GM12891 (cell line): ENCODE measurements at places on chromosomes 12 and 14.
A peak's percentile ranks its signal among the peaks of the same experiment; 100 is the strongest.

GRCh38 chr12:5434647-5435560 lies 3.0 kb downstream of the NTF3 start:
- no peak for DNase-seq

DNA sequence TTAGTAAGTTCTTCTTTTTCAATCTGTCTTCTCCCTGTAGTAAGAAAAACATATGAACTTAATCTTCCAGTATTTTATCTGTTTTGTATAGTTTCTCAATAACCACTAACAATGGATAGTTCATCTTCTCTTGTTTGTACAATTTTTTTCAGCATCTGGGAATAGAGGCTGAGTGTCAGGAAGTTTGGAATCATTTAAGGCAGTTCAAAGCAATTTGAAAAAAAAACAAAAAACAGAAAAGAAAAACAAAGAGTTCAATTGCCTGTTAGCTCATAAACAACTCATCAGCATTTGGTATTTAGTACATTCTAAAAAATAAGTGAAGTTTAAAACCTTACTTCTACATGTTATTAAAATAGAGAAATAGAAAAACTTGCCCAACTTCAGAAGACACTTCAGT lies 116.8 kb downstream of the PLCZ1 start:
- DNase-seq, result no peak

DNA sequence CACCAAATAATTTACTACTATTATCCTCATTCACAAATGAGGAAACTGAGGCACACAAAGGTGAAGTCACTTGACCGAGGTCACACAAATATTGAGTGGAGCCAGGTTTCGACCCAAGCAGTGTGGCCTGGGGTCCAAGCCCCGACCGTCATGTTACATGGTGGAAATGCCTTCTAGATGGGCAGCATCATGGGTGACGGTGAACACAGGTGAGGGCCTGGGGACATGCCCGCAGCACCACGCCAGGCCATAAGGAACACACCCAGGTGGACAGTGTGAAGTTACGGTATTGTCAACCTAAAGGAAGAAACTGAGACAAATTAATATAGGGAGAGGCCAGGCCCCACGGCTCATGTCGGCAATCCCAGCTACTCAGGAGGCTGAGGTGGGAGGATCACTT lies 35.3 kb upstream of the DYNC1H1 start:
- DNase-seq, result no peak

- no peak for DNase-seq
These were observed 84.0 kb downstream of the ACTN1 start for GRCh38 chr14:68894802-68895703.

GRCh38 chr12:68835333-68835908 lies 27.4 kb downstream of the MDM2 start:
- no peak for DNase-seq

GRCh38 chr12:58588770-58589169 lies 331.5 kb downstream of the LRIG3 start:
- DNase-seq, result no peak

- DNase-seq, result no peak
These were observed 212.0 kb downstream of the SLC15A4 start for GRCh38 chr12:128611736-128612135.

DNA sequence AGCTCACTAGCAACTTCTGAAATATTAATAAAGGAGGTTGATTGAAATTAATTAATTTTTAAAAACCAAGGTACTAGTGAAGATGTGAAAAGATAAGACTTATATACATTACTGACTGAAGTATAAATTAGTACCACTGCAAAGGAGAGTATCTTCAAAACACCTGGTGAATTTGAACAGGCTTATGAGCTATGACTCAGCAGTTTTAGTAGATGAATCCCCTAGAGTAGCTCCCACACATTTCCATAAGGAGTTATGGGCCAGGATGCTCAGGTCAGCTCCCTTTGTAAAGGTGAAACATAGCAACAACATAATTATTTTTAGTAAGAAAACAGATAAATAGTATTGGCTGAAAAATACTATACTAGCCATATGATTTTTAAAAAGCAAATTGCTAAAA lies 218.6 kb downstream of the SYT1 start:
- no peak for DNase-seq

- no peak for DNase-seq
These were observed 26.2 kb upstream of the TMEM132C start for GRCh38 chr12:128240745-128241144.

- DNase-seq, result no peak
These were observed 191.6 kb downstream of the DUSP6 start for GRCh38 chr12:89160716-89161123.

GRCh38 chr12:53602176-53602864 lies 23.9 kb downstream of the ATF7 start:
- DNase-seq, result no peak

DNA sequence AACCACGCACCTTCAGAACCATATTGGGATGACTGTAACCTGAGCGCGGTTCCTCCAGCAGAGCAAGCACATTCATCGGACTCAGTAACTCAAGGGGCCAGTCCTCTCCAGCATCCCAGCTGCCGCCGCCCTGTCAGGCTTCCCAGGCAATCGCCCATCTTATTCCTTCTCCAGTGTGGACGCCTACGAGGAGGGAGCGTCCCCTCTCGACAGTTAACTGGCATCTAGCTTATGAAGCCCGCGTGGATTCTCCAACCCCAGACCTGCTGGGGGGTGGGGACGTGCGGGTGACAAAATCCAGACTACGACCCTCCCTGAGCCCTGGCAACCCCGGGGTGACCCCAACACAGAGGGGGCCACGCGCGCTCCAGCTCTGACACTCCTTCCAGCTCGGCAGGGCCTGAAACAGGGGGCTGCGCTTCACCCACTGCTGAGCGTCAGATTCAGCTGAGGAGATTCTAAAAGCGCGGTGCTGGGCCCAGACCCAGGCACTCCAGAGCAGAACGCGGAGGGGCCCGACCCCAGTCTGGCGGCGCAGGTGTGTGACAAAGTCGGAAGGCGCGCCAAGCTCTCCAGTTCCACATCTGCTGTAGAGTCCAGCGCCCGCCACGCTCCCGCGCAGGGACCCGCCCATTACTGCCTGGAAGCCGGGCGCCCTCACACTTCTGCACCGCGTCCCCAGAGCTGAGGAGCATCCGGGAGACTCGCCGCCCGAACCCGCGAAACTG lies 43.9 kb upstream of the ESR2 start:
- DNase-seq, result peak; percentile 10

GRCh38 chr14:61805451-61805850 lies 43.2 kb downstream of the SNAPC1 start:
- no peak for DNase-seq

DNA sequence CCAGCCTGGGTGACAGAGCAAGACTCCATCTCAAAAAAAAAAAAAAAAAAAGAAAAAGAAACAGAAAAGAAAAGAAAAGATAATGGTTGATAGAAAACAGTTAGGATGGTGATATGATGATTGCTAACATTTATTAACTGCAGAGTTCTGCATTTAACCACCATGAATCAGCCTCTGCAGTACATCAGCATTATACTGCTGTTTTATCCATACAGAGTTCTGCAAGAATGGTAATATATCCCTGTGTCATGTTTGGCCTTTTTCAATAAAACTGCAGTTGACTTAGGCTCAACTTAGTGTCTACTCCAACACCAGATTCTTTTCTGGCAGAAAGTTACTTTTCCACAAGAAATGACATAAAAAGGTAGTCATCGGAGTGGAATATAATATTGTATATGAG lies 62.6 kb downstream of the DUSP6 start:
- no peak for DNase-seq

DNA sequence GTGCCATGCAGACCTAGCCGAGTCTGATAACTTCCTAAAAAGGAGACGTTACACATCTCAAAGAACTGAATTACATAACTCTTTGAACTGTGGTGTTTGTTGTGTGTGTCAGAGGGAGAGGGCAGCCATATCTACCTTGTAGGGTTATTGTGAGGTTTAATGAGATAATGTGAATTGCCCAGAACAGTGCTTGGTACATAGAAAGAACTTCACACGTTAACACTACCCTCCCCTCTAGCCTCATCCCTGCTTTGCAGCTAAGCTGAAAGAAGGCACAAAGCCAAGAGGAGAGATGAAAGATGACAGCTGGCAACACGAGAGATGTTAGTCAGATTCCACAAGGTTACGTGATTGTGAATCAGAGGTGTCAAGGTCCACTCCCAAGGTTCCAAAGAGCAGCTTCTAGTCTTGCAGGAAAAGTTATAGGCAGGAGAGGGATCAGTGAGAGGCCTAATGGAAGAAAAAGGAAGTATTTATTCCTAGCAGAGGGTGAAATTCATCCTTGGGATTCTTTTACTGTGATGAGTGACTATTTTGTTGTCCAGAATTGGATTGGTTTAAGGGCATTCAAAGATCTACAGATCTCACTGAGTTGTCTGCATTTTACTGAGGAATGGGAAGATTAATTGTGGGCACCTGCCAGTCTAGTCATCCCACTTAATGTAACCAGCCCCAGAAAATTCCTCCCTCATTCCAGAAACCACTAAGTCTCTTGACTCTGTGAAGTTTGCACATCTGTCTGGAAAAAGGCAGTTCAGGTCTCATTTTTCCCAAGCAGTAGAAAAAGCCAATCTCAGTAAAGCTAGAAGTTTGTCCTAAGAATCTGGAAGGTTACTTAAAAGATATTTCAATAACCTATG lies 25.9 kb upstream of the WNK1 start:
- DNase-seq, result no peak

GRCh38 chr14:26841326-26841725 lies 243.5 kb upstream of the NOVA1 start:
- DNase-seq, result no peak

DNA sequence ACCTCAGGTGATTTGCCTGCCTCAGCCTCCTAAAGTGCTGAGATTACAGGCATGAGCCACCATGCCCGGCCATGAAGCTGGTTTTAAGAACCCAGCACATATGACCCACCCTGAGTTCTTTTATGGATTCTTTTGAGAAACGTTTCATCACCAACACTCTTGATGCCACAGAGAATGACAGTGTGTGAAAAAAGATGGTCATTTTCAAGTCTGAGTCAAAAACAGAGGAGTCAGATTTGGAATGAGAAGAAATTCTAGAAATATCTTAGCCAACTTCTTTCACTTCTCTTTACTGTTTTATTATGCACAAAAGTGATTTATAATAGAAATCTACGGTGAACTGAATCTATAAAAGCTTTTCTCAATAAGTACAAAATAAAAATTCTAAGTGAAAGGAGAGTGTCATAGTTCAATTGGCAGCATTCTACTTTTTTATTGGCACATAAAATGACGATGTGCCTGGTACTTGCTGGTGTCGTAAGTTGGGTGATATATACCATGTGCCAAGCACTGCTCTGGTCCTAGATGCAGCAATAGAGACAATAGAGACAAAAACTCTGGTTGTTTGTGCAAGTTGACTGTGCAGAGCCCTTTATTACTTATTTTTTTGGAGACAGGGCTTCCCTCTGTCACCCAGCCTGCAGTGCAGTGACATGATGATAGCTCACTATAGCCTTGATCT lies 33.9 kb downstream of the CCDC177 start:
- DNase-seq, result no peak

GRCh38 chr12:11767798-11768197 lies 118.3 kb downstream of the ETV6 start:
- no peak for DNase-seq

- no peak for DNase-seq
These were observed 9.9 kb downstream of the DIP2B start for GRCh38 chr12:50514526-50515276.

GRCh38 chr14:23589606-23590005 lies 11.0 kb upstream of the JPH4 start:
- no peak for DNase-seq

- DNase-seq, result no peak
These were observed 9.2 kb upstream of the CRIP2 start for GRCh38 chr14:105465209-105466031.
